GDM1 (cell line): ENCODE measurements at places on chromosomes 2 and 18.

DNA sequence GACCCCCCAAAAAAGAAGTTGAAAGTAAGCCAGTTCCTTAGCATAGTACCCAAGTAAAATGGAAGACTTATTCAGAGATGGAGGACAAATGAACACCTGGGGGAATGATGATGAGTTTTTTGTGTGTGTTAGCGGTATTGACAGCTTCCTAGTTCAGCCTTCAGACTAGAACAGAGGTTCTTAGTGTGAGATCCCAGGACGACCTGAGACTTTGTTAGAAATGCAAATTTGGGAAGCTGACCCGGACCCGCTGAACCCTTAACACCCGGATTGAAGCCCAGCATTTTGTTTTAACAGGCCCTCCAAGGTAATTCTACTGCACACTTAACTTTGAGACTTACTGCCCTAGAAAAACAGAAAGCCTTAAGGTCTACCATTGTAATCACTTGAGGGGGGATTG, 20.3 kb downstream of the SPOPL start:
- DNase-seq: no peak

- no peak for DNase-seq
These were observed 711 bp downstream of the SFXN5 start for GRCh38 chr2:73070643-73071359.

- DNase-seq: no peak
These were observed 120.8 kb downstream of the RHBDD1 start for GRCh38 chr2:226956659-226957058.

GRCh38 chr18:74994502-74995418, 214.2 kb downstream of the PTGR3 start:
- no peak for DNase-seq

DNA sequence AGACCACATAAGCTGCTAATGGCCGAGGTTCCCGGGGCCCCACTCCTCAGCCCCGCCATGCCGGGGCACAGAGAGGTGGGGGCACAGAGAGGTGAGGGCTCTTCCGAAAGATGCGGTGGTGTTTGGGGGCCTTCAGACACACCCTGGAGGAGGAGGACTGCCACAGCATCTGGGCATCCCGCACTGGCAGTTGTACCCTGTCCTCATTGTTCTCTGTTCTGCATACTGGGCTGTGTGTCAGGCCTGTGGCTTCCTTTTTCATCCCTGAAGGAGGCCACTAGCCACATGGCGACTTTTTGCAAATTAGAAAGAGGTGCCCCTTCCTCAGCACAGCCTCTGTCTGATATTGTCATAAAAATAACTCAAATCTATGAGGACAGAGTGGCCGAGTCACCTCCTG, 150.1 kb downstream of the CTIF start:
- no peak for DNase-seq

DNA sequence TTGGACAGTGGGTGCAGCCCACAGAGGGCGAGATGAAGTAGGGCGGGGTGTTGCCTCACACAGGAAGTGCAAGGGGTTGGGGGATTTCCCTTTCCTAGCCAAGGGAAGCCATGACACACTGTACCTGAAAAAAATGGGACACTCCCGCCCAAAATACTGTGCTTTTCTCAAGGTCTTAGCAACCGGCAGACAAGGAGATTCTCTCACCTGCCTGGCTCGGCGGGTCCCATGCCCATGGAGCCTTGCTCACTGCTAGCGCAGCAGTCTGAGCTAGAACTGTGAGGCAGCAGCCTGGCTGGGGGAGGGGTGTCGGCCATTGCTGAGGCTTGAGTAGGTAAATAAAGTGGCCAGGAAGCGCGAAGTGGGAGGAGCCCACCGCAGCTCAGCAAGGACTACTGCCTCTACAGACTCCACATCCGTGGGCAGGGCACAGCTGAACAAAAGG, 244.7 kb downstream of the NBAS start:
- DNase-seq: no peak

DNA sequence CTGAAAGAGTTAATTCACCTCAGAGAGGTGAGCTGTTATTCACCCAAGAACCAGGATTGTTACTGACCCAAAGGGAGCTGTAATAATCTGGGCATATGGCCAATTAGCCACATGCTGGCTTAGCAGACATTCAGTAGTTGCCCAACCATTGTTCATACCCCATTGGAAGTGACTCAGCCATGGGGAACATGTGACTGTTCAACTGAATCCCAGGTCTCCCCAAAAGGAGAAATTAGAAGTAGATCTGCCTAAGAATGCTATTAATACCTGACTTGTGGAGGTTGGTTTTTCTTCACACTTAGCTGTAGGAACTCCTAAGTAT, 272.6 kb upstream of the UBE2E3 start:
- DNase-seq: no peak

DNA sequence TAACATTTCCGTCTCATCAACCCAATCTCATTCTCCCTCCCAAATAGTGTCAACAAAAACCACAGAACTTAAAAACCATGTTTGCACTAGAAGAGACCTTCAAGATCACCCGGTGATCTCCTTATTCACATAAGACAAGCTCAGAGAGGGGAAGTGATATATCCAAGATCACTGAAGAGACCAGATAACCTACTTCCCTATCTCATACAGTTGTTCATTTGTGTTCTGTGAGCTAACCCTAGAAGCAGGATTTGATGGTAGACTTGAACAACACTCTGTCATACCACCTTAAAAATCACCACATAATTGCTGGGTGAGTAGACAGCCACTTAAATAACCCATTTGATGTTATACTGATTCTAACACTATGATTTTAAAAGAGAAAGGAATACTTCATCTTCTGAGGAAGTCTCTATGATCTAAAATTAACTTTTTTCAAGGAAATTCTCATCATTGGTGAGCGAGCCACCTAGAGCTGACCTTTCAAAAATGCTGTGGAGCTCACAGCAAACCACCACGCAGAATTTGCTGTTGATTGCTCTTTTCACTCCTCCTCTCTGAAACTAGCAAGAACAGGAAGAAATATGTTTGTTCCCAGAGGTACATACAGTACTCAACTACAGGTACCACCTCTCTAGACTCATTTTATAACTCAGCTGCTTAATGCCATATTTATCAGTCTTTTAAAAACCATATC, 15.1 kb downstream of the AAK1 start:
- no peak for DNase-seq

DNA sequence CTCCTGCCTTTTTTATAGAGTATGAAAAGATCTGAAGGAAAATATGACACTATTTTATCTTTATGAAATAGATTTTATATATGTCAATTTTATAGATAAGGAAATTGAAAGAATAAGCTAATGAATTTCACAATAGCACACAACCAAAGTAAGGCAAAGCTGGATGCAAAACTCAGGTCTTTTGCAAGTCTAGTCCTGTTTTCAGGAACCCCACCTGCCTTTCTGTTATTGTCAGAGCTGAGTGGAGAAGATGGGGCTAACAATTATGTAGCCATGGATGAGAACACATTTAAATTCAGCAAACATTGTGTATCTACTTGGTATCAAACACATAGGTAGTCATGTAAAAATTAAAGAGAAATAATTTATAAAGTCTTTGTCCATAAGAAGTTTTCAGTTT, 161.5 kb upstream of the ZEB2 start:
- no peak for DNase-seq

GRCh38 chr18:56112013-56112749, 524.2 kb upstream of the TCF4 start:
- DNase-seq: no peak

DNA sequence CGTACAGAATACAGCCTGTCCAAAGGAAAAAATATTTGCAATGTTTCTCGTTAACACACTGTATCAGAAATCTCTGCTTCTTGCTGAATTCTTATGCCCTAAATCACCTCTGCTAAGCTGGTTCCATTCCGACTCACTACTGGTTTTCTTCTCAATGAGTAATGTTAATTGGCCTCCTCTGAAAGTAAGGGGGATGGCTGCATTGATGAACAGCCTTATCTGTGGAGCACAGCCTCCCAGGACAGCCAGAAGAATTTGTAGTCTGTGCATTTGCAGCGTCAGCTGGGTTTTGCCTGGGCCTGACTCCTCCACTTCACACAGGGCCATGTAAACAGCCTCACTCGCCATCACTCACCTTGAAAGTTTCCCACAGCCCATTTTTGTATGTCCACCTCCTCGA, 127.7 kb downstream of the RNF152 start:
- no peak for DNase-seq

GRCh38 chr2:157076526-157077161, 180.9 kb upstream of the GALNT5 start:
- DNase-seq: no peak

- no peak for DNase-seq
These were observed 74.2 kb upstream of the KLF7 start for GRCh38 chr2:207239754-207240494.

GRCh38 chr2:219228911-219229304, 528 bp downstream of the ATG9A start:
- DNase-seq: no peak

DNA sequence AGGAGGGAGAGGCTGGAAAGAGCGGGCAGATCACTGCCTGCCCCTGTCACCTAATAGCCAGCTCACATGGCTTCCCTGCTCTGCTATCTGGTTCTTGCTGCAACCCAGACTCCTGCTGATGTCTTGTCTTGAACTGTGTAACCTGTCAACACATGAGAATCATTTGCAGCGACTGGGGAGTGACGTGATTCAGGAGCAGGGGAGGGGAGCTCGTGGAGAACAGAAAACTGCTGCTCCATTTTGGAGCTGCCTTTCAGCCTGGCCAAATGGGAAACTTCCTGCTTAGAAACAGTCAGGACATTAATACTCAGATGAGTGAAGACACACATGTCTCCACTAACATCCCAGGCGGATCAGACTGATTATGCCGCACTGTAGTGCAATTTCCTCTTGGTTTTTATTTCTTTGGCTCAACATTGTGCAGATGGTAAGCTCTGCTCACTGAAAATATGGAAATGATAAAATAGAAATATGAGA, 38.1 kb downstream of the RPL37A start:
- no peak for DNase-seq

- DNase-seq: no peak
These were observed 68.8 kb downstream of the GALNT13 start for GRCh38 chr2:153940511-153940910.

- DNase-seq: no peak
These were observed 62.6 kb upstream of the TMEM177 start for GRCh38 chr2:119616421-119616820.

- no peak for DNase-seq
These were observed 228.0 kb upstream of the SPHKAP start for GRCh38 chr2:228409493-228409892.

DNA sequence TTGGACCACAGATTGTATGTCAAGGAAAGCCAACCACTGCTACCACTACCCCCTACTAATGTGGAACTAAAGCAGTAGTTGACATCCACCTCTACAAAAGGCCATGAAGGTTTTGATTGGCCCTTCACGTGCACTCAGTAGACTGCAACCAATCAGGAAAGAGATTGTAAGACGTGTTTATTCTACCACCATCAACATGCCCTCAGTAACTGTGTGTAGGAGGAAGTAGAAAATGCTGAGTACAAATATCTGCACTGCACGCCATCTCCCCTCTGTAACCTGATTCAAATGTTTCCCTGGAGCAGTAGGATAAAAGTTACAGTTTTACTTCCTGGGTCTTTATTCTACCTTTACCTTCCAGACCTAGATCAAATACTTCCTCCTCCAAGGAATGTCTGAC, 2.9 kb upstream of the CASP10 start:
- DNase-seq: no peak

DNA sequence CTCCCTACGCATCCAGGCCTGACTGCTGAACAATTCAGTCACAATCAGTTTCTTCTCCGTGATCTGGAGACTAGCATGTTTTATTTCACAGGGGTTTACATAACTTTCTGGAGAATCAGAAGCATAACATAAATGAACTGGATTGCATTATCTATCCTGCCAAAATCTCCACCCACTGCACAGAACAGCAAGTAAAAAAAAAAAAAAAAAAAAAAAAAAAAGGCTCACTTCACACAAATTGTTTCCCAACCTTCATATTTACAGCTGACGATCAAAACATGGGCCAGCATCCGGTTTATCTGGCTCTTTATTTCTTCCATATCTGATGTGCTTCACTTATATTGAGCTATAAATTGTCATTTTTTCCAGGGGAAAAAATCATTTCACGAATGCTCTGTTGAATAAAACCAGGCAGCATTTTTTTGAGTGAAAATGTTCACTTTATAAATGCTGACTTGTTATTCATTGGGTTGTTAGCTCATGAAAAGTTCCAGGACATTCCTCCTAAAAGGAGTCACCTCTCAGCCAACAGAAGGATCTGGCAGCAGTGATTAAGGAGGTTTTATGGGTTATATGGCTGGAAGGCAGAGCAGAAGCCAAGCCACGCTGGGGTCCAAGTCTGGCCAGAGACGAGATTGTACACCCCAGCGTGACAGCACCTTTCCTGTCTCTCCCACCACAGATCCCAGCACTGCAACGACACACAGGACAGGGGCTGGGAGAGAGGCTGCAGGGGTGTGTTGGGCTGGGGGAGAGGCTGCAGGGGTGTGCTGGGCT, 51.2 kb upstream of the GLI2 start:
- DNase-seq: no peak

DNA sequence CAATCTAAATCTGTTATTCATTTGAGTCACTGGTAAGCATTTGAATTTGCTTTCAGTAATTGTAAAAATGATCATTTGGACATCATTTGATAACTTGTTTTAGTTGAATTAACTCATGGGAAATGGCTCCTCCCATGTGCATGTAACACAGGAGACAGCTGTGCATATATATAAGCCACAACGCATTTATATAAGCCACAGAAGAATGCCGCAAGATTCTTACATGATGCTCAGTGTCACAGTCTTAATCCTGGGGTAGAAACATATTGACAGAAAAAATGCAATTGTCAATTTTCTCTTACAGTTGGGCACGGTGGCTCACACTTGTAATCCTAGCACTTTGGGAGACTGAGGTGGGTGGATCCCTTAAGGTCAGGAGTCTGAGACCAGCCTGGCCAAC, 13.3 kb upstream of the IAH1 start:
- no peak for DNase-seq

DNA sequence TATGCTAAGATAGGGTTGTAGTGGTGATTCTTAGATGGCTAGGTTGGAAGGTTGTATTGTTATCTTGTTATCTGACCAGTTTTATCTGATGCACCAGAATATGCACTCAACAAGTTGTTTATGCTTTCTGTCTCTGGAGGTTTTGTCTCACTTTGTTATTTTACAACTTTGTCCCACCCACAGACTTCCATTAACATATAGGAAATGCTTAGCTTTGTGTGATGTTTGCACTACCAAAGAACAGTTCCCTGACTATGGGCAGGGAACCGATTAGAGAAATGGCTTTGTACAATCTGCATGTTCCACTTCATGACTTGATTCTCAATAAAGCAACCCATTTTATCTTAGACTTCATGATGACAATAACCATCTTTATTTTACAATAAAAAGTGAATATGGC, 160.6 kb upstream of the CDH20 start:
- DNase-seq: no peak
